Adipocyte (in vitro differentiated cells): ENCODE measurements at places on chromosomes 1 and 21.
A peak's percentile ranks its signal among the peaks of the same experiment; 100 is the strongest.

DNA sequence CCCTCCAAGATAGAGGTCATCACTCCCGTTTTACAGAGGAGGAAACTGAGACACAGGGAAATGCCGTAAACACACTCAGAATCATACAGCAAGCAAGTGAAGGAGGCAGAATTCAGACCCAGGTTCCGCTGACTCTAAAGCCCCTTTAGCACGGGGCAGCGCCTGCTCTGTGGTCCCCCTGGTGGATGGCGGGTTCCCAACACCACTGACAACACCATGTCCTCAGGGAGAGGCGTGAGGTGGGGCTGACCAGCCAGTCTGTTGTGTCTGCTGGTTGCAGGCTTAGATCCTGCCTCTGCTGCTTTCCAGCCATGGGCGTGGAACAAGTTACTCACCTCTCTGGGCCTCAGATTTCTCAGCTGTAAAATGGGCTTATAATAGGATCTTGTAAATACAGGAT lies 617.3 kb downstream of the MATN1 start:
- DNase-seq = peak; percentile 39

GRCh38 chr1:11080931-11081330 lies 18.7 kb downstream of the EXOSC10 start:
- DNase-seq = no peak

GRCh38 chr21:43884012-43884860 lies 19.2 kb downstream of the AGPAT3 start:
- no peak for DNase-seq

- no peak for DNase-seq
Measured at GRCh38 chr1:229023651-229024300, 247.1 kb upstream of the RAB4A start.

DNA sequence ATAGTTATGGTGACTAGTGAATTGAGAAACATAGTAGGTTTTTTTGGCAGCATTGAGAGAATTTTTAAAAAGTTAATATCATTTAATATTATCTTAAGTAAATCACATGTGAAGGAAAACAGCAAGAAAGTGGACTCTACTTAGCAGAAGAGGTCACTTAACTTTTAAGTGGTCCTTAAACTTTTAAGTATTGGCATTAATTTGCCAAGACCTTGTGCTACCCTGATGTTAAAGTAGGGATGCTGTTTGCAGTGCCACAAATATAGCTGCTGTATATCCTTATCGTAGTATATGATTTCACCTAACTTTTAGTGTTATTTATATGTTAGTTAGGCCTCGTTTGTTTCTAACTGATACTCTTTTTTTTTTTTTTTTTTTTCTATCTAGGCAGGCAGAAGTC lies 40.2 kb downstream of the SMG7 start:
- DNase-seq = no peak
